ENCODE measurements at places on chromosomes 13 and 19.

DNA sequence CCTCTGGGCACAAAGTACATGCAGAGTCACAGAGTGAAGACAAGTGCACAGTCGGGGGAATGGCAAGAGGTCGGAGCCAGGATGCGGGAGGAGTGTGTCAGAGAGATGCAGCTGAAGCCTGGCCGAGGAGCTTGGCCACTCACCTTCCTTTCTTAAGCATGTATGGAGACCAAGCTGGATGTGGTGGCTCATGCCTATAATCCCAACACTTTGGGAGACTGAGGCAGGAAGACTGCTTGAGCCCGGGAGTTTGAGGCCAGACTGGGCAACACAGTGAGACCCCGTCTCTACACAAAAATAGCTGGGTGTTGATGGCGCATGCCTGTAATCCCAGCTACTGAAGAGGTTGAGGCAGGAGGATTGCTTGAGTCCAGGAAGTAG lies 67.0 kb downstream of the LATS2 start:
- DNase-seq, result no peak

- no peak for DNase-seq
Observed at GRCh38 chr19:33132425-33132824, 511 bp downstream of the WDR88 start.

GRCh38 chr19:27752530-27753184 lies 1460.3 kb downstream of the UQCRFS1 start:
- no peak for DNase-seq

DNA sequence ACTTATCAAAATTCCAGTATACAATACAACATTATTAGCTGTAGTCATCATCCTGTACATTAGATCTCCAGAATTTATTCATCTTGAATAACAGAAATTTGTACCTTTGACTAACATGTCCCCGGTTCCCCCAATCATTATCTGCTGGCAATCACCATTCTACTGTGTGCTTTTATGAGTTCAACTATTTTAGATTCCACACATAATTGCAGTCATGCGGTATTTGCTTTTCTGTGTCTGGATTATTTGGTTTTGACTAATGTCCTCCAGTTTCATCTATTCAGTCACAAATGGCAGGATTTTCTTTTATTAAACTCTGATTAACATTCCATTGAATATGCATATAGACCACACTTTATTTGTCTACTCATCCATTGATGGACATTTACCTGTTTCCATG lies 530.7 kb upstream of the SLITRK1 start:
- no peak for DNase-seq

- no peak for DNase-seq
Observed at GRCh38 chr19:45154064-45154827, 6.5 kb downstream of the NKPD1 start.

DNA sequence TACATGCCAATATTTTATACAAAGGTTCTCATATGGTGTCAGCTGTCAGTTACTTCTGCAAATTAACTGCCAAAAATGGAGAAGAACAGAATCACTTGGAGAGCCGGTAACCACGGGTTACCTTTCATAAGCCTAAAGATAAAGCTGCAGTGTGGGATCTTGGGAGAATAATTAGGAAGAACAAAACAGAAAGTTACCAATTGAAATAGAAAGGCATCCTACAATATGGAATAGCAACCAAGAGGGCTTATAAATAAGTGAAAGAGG lies 74.2 kb downstream of the TSHZ3 start:
- DNase-seq, result no peak

GRCh38 chr13:113210833-113211232 lies 1.4 kb downstream of the CUL4A start:
- DNase-seq, result no peak

- DNase-seq, result no peak
Observed at GRCh38 chr13:77717508-77717907, 20.0 kb downstream of the SLAIN1 start.

DNA sequence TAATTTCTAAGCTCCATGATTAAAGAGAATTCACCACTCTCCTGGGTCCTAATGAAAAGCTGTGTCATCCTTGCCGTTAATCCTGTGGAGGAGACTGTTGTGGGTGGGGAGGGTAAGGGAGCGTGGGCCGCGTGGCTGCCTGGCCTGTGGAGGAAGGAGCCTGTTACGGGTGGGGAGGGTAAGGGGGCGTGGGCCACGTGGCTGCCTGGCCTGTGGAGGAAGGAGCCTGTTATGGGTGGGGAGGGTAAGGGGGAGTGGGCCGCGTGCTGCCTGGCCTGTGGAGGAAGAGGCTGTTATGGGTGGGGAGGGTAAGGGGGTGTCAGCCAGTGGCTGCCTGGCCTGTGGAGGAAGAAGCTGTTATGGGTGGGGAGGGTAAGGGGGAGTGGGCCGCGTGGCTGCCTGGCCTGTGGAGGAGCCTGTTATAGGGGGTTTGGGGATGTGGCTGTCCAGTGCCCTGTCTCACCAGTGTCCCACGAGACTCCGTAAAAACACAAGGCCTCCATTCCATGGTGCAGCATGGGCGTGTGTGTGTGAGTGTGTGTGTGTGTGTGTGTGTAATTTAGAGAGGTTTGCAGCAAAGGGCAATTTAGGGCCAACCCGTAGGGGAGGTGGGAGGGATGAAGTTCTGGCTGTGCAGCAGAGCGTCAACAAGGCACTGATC lies 15.6 kb upstream of the DCUN1D2 start:
- DNase-seq, result no peak

DNA sequence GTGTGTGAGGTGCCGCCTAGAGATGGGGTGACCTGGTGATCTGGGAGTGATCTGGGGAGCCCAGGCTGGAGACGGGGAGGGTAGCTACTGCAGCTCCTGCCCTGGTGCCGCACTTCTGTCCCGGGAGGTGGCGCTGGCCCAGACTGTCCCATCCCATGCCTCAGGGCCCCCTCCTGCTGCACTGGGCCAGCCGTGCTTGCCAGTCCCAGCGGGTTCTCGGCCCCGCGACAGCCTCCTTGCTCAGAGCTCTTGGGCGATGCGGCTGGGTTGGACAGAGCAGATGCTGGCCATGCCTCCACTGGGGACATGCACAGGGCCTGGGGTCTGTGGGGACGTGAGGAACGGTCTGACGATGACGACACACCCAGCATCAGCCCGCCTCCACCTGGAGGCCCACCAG lies 2.5 kb downstream of the RAX2 start:
- no peak for DNase-seq

DNA sequence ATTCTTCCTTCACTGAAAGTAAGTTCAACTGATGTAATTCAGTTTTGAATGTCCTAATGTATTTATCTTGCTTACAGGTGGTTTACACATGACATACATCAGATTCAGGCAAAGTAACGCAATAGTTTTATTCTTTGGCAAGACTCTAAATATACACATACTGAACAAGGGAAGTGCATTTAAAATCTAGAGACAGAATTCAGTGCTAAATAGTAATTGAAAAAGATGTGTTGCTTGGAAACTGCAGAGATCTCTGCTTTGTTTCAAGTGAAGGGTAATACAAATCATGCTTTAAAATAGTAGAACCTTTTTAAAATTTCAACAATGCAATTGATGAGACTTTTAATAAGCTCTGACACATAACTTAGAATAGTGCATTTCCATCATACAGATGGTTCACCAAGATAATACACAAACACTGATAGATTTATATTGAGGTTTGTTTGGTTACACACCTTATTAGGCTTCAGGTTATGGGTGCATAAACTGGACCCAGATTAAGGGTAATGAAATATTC lies 581.0 kb upstream of the MIR17HG start:
- DNase-seq, result no peak

DNA sequence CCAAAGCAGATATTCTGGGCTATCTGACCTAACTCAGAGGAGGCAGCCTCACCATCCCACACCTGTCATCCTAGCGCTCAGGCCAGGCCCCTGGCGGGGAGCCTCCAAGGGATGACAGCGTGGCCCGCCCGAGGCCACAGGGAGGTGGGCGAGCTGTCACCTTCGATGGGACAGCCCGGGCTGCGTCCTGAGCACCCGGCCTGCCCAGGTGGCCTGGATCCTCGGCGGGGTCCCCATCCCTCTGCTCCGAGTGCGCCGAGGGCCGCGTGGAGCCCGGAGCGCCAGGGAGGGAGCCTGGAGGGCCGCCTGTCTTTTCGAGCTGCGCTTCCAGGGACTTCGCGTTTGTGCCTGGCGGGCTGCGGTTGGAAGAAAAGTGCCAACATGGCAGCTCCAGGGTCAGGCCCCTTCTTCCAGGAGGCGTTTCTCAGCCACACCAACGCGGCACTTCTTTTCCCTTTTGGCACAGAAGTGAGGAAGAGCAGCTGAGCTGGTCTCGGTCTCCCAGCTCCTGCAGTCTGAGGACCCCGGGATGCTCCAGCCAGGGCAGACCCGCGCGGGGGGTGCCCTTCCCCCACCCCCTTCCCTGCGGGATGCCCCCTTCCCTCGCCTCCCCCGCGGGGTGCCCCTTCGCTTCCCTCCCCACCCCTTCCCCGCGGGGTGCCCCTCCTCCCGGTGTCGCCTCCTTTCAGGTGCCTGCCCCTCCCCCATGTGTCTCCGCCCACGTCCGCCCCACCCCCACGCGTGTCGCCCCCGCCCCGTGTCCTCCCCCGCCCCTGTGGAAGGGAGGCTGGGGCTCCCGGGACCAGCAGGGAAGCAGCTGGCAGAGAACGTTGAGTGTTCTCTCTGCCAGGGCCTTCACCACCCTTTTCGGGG lies 42.3 kb downstream of the GJA3 start:
- peak; percentile 36 for DNase-seq

- no peak for DNase-seq
Observed at GRCh38 chr19:42155796-42156195, 23.6 kb upstream of the POU2F2 start.

GRCh38 chr19:38670921-38671398 lies 23.5 kb downstream of the ACTN4 start:
- DNase-seq, result no peak

All from activated CD8-positive, alpha-beta memory T cell treated with anti-CD3 and anti-CD28 coated beads for 1 hour (primary cell).